ENCODE measurements at places on chromosomes 2 and 18. TPM values are rescaled to one million over a fixed set of nuclear protein-coding genes. Genes with fewer than 3 reads are reported as not detected.

HJURP gene
- total RNA-seq = 86.1 TPM

CFAP53 gene
- 0.08 TPM for total RNA-seq

RAD51AP2 gene
- not detected for total RNA-seq

DNA sequence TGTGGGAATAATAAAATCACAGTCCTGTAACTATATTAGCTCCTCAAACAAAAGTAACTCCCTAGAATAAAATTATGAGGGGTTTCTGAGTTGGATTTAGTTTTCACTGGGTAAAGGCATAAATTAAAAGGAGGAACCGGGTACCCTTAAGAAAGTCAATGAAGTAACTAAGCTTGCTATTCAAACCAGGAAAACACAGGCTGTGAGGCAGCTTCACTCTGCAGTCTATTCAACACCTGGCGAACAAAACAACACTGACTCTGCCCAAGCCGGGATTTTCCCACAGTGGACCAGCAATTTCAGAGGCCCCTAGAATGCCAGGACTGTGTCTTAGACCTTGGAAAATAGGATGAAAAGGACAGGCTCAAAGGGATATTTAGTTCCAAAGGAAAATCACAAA, 24.6 kb upstream of the CREB1 start:
- DNase-seq = peak; percentile 53

RSAD2 gene
- not detected for total RNA-seq

MEMO1 gene
- total RNA-seq = 78.1 TPM

GRCh38 chr2:196719110-196719872, 79.8 kb downstream of the CCDC150 start:
- peak; percentile 67 for DNase-seq

DNA sequence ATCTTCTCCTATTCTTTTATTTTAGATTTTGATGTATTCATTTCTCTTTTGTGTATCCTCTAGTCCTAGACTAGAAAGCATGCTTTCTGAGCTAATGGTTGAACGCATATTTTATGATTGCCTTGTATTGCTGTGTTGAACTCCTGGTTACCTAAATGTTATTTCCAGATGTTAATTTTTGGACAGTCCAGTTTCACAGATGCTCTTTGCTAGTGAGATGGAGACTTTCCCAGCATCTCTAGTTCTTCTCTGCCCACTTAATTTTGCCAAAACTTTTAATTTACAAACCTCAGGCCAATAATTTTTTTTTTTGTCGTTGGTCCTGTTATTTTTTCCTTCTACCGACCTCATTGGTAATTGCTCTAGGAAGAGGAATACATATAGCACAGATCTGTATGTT, 153.2 kb downstream of the HAUS1 start:
- no peak for DNase-seq

GKN2 gene
- total RNA-seq = not detected

FABP1 gene
- total RNA-seq = 0.32 TPM

GRCh38 chr2:28428486-28428885, 35.8 kb downstream of the FOSL2 start:
- no peak for DNase-seq

IGFBP5 gene
- total RNA-seq = 20.5 TPM

- no peak for DNase-seq
These were observed 34.7 kb downstream of the ST3GAL5 start for GRCh38 chr2:85854166-85854509.

RIT2 gene
- total RNA-seq = not detected

DNA sequence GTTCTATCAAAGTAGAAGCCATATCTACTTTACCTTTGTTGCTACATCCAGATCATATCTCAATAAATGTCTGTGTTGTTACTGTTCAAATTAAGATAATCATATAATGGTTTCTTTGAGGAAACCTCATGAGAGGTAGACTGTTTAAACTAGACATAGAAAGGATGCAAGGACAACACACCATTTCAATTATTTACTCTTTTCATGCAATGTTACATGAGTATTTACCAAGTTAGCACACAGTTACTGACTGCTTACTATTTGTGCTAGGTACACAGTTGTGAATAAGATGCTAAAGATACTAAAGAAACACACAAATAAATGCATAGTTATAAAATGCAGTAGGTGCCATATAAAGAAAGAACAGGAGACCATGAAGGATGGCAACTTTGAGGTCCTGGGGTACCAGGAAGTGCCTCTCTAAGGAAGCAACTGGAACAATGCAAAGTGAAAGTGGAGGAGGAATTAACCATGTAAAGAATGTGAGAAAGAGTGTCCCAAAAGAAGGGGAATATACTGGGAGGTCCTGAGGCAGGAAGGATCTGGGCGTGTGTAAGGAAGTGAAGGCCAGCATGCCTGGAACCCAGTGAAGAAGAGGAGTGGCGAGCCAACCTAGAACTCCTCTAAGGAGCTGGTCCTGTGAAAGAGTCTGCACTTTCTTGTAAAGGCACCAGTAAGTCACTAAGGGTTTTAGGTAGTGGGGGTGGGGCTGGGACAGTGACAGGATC, 39.4 kb downstream of the RBMS1 start:
- no peak for DNase-seq

SNORC gene
- 0.33 TPM for total RNA-seq

DNA sequence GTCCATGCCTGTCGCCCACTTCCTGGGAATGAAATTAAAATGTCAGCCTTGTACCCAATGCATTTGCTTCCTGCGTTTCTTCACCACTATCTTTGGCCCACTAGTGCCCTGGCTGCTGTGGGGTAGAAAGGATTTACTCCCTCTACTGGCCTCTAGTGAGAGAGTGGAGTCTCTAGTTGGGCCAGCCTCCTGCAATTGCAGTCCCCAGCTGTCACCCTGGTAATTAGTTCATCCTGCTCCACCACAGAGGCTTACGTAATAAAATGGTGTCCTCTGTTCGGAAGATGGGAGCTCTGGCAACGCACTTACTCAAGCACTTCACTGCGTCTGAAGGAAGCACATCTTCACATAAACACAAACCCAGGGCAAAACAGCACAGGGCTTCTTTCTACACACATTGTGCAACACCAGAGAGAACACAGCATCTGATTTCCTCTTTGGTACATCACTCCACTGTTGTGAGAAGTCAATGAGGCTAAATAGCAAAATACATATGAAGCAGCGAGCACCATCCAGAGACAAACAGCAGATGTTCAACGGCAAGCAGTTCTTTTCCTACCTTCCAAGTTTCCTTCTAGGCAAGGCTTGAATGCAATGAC, 274.6 kb downstream of the LRATD1 start:
- peak; percentile 79 for DNase-seq

- DNase-seq = no peak
These were observed 259.8 kb upstream of the ATP5MC3 start for GRCh38 chr2:175441181-175441761.

DBI gene
- total RNA-seq = 326 TPM

DNA sequence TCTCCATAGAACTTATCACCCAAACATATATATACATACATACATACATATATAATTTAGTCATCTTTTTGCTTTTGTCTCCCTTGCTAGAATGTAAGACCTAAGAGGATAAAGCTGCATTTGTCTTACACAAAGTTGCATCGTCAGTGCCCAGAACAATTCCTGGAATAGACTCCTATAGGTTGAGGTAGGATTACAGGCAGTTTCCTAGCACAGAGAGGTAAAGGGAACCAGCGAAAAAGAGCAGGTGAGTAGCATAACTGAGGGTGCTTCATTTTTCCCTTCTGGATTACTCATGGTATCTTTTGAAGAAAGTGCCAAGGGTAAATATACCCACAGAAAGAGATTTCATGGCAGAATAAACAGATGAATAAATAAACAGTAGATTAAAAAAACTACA, 68.1 kb upstream of the AMMECR1L start:
- DNase-seq = no peak

DNA sequence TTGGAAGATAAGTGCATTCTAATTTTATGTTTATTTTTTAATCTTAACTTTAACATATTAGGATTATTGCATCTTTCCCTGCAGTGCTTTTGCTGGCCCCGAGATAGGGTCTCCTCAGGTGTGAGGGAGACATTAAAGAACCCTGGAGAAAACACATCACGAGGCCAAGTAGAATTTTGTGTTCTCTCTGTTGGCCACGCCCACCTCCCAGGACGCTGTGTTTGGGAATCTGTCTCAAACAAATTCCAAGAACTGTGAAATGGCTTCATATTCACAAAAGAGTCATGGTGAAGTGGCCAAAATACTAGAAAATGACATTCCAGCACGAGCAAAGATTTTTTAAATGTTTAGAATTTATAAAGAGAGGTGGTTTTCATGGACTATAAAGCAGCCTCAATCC, 27.3 kb downstream of the RNF144A start:
- no peak for DNase-seq

CREG2 gene
- 0.04 TPM for total RNA-seq

DNA sequence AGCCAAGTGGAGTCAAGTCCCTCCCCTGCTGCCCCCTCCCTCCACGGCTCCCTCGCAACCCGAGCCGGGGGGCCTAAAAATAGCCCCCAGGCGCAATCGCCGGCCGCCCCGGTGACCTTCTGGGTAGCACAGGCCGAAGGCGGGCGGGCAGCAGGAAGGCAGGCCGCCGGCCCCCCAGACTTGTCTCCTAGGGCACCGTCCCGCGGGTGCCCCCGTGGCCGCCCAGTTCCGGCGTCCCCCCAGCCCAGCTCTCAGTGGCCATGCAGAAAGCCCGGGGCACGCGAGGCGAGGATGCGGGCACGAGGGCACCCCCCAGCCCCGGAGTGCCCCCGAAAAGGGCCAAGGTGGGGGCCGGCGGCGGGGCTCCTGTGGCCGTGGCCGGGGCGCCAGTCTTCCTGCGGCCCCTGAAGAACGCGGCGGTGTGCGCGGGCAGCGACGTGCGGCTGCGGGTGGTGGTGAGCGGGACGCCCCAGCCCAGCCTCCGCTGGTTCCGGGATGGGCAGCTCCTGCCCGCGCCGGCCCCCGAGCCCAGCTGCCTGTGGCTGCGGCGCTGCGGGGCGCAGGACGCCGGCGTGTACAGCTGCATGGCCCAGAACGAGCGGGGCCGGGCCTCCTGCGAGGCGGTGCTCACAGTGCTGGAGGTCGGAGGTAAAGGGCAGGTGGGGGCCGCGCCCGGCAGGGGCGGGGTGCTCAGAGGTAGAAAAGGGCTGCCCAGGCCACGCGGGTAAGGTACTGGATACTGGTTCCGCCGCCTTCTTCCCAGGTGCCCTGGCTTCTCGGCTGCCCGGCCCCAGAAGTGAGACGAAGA, at the start of gene SPEG:
TSS of gene SPEG (plus strand) at position 126 of the 808 bp plus-strand sequence. CDS start at position 261, 135 bp downstream.
- DNase-seq = no peak

GRCh38 chr2:40199771-40200170, 252.1 kb downstream of the SLC8A1 start:
- DNase-seq = no peak

LGALSL gene
- total RNA-seq = 11.3 TPM

DNA sequence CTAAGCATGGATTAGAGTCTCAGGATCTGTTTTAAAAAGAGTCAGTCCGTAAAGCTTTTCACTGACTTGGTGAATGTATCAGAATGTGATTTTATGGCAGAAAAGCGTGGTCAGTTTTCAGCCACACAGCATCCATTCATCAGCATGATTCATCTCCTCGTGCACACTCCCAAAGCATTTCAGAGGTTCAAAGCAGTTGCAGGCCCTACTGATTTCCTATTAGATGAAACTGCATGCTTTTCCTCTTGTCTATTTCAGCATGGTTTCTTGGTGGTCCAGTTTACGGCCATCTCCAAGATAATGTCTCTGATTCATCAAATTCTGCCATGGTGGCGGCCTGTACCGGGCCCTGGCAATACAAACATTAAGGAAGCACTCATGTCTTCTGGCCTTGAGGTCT, 4.8 kb upstream of the PARD6G start:
- no peak for DNase-seq

- no peak for DNase-seq
These were observed 420.7 kb upstream of the NRP2 start for GRCh38 chr2:205261516-205262020.

DNA sequence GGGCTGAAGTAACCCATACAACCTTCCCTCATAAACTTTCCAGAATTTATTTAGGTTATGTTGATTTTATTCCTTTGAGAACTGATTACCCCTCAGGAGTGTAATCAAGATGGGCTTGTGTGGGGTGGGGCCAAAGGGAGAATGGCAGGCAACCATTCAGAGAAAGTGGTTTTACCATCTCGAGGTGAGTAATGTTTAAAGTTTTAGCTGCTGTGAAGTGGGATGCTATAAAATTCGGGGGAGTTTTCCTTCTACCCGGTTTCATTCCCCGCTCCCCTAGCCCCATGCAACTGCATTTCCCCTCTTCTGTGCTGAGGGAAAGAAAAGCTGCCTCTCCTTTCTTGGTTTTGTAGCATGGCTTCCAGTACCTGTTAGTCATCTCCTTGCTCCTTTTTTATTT, 34.7 kb downstream of the MAP4K4 start:
- DNase-seq = no peak

GRCh38 chr2:134161170-134161547, 92.7 kb upstream of the MGAT5 start:
- no peak for DNase-seq

FEV gene
- not detected for total RNA-seq

DNA sequence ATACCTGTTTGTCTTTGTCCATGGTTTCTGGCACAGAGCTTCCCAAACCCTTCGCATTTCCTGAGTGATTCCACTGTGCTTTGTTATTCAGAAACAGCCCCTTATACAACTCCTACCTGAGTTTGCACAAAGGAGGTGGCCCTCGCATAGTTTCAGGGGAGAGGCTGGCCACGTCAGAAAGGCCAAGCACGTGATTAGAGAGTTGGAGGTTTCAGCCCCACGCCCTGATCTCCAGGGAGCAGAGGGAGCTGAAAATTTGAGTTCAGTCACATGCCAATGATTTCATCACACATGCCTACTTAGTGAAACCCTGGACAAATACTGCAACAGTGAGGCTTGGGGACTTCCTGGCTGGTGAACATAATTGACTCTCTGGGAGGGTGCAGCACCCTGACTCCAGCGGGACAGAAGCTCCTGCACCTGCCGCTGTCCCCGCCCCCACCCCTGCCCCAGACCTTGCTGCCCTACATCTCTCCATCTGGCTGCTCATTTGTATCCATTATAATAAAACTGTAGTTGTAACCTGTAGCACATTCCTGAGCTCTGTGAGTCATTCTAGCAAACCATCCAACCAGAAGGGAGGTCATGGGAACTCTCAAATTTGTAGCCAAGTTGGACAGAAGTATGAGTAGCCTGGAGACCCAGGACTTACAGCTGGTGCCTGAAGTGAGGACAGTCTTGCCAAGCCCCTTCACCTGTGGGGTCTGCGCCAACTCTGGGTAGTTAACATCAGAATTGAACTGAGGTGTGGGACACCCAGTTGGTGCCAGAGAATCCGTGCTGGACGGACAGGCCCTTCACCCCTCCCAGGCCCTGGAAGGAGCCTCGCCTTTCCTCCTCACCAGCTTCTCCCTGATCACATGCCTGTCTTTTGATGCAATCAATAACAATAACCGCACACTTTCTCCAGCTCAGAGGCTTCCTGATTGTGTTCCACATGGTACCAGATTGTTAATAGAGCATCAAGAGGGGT, 224.3 kb downstream of the ANAPC1 start:
- DNase-seq = no peak

ZNF397 gene
- total RNA-seq = 7.9 TPM

LHCGR gene
- total RNA-seq = not detected

- peak; percentile 67 for DNase-seq
These were observed 95.8 kb downstream of the SPP2 start for GRCh38 chr2:234146087-234146826.

GRCh38 chr2:74851191-74851566, 17.3 kb downstream of the HK2 start:
- no peak for DNase-seq

- DNase-seq = peak; percentile 49
These were observed 98.2 kb upstream of the B3GNT7 start for GRCh38 chr2:231297108-231297908.

GBX2 gene
- total RNA-seq = 18.4 TPM
